ENCODE measurements at places on chromosomes 7 and 10.

GRCh38 chr7:28440055-28440601, 27.8 kb downstream of the CREB5 start:
- no peak for DNase-seq

DNA sequence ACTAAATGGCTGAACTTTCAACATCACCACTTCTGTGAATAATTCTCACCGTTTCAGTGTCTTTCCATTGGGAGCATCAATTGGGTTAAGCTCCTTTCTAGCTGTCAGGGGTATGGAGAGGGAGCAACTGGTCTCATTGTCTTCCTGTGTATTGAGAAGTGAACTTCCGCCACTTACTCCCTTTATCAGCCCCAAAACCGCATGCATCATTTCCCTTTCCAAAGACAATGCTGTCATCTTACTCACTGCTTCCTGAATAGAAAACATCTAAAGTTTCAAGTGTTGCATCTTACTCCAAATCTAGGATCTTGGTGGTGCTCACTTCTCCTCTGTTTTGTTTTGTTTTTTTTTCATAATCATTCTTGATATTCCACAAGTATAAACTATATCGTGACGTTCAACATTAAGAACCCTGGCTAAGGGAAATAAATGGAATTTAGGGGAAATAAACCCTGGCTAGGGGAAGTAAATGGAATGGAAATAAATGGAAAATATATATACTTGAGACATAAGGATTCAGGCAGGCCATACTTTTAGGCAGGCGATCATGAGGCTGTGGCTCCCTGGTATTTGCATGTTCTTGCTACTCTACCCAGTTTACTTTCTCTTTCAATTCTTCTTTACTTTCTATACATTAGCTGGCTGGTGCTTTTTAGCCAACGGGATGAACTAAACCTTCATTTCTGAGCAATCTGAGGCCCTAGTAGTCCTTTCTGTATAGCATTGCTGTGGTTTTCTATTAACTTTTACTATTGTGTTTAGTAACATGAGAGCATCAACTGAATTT, 371.9 kb downstream of the BMPER start:
- no peak for DNase-seq

DNA sequence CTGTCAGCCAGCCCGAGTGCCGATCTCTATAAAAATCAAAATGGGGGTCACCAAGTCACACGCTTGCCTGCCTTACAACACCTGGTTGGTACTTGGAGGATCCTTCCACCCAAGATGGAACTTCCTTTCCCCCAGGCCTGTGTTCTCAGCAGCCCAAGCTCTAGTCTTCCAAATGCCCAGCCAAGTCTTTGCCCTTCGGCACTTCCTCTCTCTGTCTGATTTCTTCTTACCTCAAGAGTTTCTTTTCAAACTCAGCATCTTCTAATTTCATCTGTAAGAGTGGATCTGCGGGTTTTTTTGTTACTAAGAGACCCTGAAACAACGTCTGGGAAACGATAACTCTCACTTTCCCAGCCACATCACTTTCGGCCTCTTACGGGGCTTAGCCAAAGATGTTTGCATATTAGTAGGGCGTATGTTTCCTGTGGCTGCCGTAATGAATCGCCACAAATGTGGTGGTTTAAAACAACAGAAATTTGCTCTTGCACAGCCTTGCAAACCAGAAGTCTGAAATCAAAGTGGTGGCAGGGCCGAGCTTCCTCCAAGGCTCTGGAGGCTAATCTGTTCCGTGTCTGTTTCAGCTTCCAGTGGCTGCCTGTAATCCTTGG, 219.9 kb downstream of the TCF7L2 start:
- no peak for DNase-seq

GRCh38 chr10:28391283-28391682, 88.4 kb upstream of the MPP7 start:
- no peak for DNase-seq

DNA sequence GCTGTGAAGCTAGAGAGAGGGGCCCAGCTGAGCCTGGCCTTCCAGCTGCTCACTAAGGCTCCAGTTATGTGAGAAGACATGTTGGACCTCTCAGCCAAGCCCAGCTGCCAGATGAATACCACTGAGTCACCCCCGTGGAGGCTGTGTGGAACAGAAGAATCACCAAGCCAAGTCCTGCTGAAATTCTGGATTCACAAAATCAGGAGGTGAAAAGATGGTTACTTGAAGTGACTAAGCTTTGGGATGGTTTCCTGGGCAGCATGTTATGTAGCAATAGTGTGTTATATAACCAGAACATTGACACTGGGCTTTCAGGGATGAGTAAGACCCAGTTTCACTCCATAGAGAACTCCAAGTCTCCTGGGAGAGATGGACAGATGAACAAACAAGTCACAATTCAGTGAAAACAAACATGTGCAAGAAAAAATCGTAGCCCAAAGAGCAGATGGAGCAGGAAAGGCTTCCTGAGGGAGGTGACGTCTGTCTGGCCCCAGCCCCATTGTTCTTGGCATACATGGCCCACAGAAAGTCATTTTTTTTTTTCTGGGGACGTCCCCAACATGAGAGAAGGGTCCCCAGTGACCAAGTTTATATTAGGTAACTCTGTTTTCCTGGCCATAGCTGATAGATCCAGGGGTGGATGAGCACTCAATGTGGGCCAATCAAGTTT, 64.1 kb upstream of the PDZD8 start:
- no peak for DNase-seq

DNA sequence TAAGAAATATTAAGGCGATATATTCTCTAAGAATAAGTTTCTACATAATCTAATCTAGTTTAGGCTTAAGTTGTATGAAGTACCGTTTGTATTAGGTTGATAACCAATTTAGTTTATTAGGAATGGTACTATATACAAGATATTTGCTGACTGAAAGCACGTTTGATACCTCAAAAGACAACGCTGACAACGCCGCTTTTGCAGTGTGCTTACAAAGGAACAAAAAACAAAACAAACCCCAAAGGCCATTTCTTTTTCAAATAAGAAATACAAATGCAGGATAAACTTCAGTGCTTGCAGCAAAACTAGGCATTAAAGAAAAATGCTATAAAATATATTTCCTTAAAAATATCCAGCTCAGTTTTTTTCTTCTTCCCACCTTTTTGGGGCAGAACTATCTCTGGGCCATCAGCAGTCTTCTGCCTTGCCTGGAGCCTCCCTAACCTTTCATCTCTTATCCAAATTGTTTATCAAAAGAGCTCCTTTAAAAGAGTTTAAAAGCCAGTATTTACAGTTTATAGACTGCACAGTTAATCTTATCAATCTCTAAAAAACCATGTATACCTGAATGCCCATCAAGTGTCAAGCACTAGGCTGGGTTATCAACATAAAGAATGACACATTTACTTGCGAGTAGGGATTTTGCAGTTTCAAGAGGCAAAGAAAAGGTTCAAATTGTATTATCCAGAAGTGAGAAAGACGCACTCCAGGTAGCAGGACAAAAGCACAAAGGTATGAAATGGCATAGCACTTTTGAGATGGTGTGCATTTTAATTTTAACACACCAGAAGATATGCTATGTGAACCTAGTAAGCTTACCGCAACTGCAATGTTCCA, 4.1 kb upstream of the KMT2E start:
- no peak for DNase-seq

GRCh38 chr10:102431452-102432124, 786 bp downstream of the CUEDC2 start:
- DNase-seq = no peak

DNA sequence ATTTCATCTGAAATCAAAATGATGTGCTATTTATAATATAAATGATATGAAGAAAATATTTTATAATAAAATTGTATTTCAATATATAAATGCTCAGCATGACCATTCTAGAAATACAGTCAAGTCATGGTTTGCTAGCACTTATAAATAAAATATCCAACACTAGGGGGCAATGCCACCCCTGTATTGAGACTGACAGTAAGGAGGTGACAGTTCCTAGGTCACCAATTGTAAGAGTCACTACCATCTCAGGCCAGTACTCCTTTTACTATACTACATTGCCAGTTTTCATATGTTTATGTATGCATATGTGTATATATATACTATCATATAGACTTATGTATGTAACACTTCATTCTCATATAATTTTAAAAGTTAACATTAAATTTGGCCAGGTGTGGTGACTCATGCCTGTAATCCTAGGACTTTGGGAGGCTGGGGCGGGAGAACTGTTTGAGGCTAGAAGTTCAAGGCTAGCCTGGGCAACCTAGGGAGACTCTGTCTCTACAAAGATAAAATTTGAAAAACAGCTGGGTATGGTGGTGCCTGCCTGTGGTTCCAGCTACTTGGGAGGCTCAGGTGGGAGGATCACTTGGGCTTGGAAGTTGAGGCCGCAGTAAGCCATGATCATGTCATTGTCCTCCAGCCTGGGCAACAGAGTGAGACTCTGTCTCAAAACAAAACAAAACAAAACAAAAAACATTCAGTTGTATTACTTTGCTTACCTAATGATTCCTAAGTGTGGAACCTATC, 2.4 kb upstream of the CNOT4 start:
- peak; percentile 55 for DNase-seq

- no peak for DNase-seq
Measured at GRCh38 chr10:17805330-17805729, 3.8 kb upstream of the MRC1 start.

GRCh38 chr10:132363921-132364593, 32.1 kb downstream of the LRRC27 start:
- DNase-seq = no peak

- no peak for DNase-seq
Measured at GRCh38 chr7:155972247-155972646, 160.0 kb upstream of the SHH start.

DNA sequence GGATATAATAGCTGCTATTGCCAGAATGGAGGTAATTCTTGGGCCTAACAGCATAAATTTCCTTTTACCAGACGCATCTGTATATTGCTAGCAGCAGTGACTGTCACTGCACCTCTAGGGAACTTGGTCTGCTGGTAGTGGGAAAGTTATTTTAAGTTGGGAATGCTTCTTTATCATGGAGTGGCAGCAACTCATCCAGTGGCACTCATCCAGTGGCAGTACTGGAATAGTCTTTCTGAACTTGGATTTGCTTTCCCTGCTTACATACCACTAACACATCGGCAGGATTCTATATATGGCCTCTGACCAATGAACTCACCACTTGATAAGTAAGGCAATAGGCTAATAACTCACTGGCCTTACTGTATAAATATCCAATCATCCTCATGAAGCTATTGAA, 22.0 kb upstream of the ICA1 start:
- no peak for DNase-seq

- DNase-seq = no peak
Measured at GRCh38 chr7:133688483-133689239, 435.8 kb downstream of the EXOC4 start.

DNA sequence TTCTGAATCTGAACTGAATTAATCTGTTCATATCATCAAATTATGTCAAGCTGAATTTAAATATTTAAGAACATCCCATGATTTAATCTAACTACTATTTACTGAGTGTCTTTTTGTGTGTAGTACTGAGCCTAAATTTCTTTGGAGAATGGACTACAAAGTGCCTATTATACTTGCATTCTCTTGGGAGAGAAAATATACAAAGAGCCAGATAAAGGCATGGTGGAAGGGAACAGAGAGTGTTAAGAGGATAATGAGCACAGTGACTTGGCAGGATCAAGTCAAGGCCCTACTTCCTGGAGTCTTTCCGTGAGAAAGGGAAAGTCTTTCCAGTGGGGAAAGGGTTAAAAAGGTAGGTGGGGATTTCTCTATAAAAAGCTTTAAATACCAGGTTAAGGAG, 15.0 kb downstream of the TNKS2 start:
- DNase-seq = no peak

GRCh38 chr10:113187063-113187777, 237.2 kb downstream of the TCF7L2 start:
- no peak for DNase-seq
